ENCODE measurements at places on chromosomes 2 and 18.

DNA sequence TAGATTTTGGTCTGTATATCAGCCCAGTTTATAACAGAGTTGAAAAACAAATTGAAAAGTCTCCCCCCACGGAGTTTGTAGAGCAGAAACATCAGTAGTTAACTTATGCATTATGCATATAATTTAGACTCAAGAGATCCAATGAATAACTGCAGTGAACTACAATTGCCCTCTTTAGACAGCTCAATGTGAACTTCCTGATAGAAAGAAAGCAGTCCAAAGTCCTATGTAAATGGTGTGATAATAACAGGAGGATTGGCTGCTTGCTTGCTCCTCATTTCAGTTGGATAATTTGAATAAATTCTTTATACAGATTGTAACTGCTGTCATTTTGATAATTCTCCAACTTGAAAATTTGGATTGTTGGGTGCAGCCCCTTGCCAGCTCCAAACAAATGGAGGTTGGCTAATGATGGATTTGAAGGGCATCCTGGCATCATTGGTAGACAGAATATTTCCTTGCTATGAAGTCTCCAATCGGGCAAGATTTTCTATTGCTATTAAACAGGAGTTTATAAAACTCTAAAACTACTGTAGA is 297.1 kb downstream of the ASXL3 start:
- DNase-seq = no peak

DNA sequence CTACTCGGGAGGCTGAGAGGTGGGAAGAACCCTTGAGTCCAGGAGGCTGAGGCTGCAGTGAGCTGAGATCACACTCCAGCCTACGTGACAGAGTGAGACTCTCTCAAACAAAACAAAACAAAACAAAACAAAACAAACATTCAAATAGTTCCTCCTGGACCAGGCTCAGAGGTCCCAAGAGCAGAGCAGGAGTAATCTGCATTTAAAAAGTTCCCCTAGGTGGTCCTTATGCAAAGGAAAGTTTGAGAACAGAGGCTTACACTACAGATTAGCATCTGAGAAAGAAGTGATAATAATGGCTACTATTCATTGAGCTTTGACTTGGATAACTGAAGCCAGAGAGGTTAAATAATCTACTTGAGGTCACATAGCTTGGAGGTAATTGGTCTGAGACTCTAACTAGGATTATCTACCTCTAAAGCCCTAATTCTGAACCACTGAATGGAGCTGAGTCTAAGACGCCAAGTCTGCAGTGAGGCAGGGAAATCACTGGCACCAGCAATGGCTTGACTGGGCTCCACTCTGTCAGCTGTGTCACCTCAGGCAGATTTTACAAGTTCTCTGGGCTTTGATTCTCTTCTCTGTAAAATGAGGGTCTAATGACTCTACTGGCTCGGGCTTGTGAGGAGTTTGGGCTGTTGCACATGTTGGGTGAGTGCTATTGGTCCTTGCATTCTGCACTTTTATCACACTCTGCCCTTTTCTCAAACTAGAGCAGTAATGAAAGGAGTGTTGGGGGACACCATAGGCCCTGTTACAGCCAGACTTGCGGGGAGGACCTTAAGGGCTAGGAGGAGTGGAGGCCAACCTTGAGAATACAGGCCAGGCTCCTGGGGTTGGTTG is 29.2 kb upstream of the DLX2 start:
- no peak for DNase-seq

- DNase-seq = no peak
Observed at GRCh38 chr18:26386002-26386401, 159.8 kb downstream of the TAF4B start.

- DNase-seq = no peak
Observed at GRCh38 chr2:233312874-233313273, 5.3 kb downstream of the SAG start.

- no peak for DNase-seq
Observed at GRCh38 chr2:203759690-203760365, 53.4 kb downstream of the CD28 start.

DNA sequence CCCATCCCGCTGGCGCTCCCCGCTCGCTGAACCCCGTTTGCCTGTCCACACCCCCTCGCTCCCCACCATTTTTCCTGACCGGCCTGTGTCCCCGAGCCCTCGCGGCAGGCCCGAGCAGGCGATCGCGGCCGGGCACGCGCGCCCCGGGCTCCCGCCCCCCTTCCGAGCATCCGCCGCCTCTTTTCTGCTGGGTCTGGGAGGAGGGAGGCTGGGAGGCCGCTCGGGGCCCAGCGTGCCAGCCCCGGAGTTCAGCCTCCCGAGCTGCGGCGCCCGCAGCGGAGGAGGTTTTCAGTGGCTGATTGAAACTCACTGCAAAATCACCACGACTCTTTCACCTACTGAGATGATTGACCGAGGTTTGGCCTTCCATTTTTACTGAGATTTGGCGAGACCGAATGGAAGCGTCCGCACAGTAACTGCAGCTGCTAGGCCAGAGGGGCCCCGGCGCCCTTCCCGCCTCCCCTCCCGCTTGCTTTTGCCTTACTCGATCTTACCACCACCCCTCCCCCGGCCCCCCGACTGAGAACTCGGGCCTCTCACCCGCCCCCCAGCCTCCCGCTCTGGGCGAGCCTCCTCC is 4.8 kb downstream of the SOX11 start:
- no peak for DNase-seq

DNA sequence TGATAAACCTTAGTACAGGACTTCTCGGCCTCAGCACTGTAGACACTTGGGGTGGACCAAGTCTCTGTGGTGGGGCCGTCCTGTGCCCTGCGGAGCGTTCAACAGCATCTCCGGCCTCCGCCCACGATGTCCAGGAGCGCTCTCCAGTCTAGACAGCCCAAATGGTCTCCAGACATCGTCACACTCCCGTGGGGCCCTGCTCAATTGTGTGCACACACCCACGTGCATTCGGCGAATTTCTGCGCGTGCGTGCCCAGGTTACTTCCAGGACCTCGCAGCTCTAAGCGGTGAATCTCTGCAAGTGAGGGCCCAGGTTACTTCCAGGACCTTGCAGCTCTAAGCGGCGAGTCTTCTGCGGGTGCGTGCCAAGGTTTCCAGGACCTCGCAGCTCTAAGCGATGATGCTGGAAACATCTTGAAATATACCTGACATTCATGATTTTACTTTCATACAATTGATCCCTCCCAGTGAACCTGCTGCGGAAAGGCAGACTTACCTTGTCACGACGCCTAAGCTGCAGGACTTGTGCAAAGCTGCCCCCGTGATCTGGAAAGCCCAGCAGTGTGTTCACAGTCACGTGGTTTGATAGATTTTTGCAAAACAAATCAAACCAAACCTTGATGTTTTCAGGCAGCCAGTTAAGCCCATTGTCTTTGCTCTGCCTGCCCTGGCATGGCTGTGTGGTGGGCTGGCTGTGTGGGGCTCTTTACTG is 16.1 kb upstream of the OTOS start:
- no peak for DNase-seq

DNA sequence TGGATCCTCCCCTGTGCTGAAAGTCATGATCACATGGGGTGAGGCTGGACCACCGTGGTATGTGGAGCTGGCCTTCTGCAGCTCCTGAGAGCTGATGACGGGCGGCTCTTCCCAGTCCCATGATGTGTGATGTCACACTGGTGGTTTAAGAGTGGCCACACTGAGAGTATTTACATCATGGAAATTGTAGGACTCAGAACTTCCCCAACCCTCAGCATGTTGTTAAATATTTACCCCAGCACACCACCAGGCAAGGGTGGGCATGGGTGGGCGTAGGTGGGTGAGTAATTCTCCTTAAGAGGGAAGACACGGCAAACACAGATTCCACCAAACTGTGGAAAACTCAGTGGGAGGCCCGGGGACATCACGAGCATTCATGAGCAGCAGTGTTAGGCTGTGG is 106.8 kb downstream of the ALPK2 start:
- no peak for DNase-seq

DNA sequence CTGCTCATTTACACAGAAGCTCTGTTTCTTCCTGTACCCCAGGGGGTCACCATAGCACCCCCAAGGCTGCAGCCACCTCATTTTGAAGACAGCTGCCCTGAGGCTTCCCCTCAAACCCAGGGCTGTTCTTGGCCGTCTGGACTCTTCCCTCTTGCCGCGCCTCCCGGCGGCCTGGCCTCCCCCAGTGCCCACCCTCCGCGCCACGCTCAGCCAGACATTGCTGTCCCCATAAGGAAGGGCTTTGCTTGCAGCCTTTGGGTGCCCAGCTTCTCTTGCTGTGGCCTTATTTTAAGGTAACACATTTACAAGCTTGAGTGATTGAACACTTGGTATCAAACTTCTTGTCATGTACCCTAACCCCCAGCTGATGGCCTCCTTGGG is 79.0 kb downstream of the STPG4 start:
- no peak for DNase-seq

DNA sequence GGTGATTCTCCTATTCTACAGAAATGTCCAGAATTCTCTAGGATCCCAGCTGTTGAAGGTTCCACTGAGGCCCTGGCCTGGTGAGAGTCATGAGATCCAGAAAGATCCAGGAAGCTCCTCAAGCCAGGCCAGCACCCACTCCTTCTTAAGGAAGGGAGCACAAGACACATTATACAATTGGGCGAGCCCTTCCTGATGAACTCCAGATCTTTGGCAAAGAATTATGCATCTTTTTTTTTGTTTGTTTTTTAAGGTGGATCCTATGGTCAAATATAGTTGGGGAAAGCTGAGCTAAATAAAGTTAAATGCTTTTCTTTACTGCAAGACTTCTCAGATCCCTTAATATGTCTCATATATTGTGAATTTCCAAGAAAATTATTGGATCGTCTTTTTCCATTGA is 37.0 kb upstream of the LOXHD1 start:
- no peak for DNase-seq

- no peak for DNase-seq
Observed at GRCh38 chr2:205836477-205837221, 154.3 kb downstream of the NRP2 start.

- no peak for DNase-seq
Observed at GRCh38 chr18:48896875-48897511, 53.8 kb downstream of the SMAD7 start.

GRCh38 chr2:117953231-117953630 is 60.6 kb downstream of the CCDC93 start:
- DNase-seq = no peak

- no peak for DNase-seq
Observed at GRCh38 chr2:214649440-214650205, 159.9 kb downstream of the BARD1 start.

- no peak for DNase-seq
Observed at GRCh38 chr2:102301867-102302362, 9.4 kb upstream of the IL1RL1 start.

GRCh38 chr2:235647264-235647663 is 153.4 kb downstream of the AGAP1 start:
- DNase-seq = no peak

DNA sequence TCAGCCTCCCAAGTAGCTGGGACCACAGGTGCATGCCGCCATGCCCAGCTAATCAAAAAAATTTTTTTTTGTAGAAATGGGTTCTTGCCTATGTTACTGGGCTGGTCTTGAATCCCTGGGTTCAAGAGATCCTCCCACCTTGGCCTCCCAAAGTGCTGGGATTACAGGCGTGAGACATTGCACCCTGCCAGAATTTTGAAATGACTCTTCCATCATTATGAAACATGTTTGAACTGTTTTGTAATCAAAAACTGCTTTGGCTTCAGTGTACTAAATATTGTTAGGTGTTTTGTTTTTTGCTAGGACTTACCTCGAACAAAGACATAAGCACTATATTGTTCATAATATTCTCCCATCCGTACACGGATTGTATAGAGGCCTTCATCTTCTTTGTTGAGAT is 55.8 kb downstream of the MYOM1 start:
- no peak for DNase-seq

DNA sequence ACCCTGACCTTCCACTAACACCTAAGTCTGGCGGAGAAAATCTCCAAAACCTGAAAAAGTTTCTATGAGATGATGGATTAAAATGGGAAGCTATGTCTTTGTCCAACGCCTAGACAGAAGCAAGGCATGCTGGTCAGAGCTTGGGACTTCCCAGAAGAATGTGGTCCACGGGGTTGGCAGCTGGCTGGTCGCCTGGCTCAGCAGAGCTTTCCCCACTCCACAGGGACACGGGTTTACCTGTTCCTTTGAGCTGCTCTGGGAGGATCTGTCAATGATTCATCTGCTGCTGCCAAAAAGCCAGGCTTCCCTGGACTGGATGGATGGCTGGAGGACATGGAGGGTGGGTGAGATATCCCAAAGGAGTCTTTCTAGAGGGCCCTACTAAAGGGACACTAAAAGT is 10.8 kb downstream of the MBOAT2 start:
- no peak for DNase-seq

DNA sequence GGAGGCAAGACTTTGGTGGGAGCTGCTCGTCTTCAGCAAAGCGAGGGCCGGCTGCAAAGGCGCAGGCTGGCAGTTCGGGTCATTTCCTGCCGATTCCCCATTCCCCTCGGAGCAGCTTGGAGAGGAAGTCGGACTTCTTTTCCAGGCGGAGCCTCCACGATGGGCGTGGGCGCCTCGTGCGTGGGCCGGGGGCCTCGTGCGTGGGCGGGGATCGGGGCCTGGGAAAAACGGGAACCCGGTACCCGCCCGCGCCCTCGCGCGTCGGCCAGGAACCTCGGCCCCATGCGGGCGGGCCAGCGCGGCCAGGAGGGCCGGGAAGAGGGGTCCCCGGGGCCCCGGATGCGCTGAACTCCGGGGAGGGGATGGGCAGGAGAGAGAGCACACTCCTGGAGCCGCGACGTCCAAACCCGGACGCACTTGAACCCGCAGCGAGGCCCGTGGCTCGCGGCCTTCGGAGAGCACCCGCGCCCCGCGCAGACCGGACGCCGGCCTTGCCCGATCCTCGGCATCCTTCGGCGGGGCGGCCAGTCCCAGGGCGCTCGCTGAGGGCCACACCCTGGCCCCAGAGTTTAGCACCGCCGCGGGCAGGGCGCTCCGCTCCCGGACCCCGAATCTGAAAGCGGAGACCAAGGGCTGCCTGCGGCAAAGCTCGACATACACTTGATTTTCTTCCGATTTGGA is 368.4 kb downstream of the MTX2 start:
- DNase-seq = no peak

- DNase-seq = no peak
Observed at GRCh38 chr2:229226382-229226781, 44.7 kb downstream of the PID1 start.

- no peak for DNase-seq
Observed at GRCh38 chr18:9221040-9221439, 84.5 kb downstream of the ANKRD12 start.

- no peak for DNase-seq
Observed at GRCh38 chr2:21118302-21118920, 5.4 kb upstream of the TDRD15 start.

DNA sequence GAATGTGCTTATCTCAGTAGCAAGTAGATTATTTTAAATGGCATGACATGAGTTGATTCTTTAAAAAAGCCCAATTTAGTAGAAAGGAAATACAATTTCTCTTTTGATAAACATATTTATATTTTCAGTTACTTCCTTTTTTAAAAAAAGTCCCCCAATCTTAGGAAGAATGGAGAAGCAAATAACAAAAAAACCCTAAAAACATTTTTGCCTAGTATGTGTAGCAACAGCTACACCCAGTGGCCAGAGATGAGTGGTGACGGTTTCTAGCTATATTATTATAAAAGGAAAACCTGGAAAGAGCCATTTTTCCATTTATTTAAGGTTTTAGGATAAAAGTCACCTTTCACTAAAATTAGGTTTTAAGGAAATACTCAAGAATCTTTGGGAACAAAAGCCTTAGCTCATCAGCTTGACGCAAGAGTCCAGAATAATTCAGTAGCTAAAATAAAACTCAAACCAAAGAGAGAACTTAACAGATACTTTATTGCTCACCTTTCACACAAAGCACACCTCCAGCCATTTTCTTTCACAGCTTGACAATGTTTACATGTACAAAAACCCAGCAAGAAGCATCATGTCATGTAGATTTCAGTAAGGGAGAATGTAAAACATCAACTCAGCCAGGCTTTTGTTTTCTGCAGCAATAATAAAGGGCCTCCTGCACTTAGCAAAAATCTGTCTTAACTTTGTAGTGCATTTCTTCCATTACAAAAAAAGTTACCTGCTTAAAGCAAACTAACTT is 15.7 kb downstream of the FAM98A start:
- no peak for DNase-seq
